Small intestine (tissue), 16 donors: ENCODE measurements at places on chromosomes 12 and 14.

DNA sequence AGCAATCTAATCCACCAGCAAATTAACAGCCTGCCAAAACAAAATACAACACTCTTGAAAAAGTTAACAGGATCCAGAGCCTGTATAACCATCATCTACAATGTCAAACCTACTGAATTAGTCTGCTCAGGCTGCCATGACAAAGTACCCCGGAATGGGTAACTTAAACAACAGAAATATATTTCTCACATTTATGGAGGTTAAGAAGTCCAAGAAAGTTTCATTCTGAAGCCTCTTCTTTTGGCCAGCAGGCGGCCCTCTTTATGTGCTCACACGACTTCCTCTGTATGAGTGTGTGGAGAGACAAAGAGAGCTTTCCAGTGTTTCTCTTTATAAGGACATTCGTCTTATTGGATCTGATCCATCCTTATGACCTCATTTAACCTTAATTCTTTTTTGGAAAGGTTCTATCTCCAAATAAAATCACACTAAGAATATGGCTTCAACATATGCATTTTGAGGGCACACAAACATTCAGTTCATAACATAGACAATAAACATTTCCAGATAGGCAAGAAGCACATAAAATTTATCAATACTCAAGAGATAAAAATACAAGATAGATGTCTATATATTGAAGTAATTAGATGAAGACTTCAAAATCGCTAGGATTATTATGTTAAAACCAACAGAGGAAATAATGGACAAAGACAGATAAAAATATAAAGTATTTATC lies 5.9 kb upstream of the RERG start:
- peak; percentile 37 for DNase-seq

GRCh38 chr12:22899184-22899583 lies 274.2 kb downstream of the ETNK1 start:
- no peak for DNase-seq

DNA sequence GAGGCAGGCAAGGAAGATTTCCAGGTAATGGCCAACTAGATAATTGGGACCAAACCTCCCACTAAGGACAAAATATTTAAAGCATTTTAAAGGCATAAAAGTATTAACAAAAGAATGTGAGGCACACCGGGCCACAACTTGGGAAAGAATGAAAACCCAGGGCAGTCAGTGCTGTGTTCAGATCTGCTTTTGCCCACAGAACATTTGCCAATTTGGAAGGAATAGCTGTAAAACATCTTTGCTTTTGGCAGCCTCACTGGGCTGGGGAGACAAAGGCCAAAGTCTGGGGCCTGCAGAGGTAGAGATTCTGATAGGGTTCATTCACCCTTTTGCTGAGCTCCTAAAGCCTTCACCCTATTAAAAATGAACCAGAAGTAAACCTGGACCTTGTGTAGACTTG lies 82.3 kb downstream of the SYNE3 start:
- DNase-seq, result no peak

GRCh38 chr14:32350020-32350419 lies 20.9 kb downstream of the AKAP6 start:
- no peak for DNase-seq

DNA sequence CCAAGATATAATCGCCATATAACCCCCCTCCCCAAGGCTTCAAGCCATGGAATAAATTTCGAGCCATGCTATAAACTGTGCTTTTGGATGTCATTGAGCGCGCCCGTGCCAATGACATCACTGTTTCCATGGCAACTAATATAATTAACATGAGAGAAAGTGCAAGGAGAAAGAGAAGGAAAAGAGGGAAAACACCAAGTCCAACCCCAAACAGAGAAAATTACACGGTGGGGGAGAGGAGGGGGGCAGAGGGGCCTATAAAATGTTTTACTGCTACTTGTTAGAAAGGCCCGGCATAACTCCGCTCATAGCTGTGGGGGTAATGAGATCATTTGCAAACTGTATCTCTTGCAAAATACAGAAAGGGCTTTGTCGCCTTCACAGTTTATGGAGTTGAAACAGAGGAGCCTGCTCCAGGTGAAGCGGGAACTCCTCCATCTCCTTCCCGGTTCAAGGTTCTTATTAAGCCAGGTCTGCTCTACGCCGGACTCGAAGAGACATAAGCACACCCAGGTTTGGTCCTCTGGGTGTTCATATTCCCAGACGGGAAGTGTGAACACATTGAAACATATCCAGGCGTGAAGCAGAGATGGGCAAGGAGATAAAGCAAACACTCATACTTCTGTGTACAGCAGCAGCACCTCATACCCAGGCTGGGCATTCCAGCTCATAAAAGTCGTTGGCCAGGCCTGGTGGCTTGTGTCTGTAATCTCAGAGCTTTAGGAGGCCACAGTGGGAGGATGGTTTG lies 99.1 kb upstream of the MAP1LC3B2 start:
- peak; percentile 68 for DNase-seq

GRCh38 chr14:86707071-86707470 lies 1177.1 kb downstream of the FLRT2 start:
- DNase-seq, result no peak

DNA sequence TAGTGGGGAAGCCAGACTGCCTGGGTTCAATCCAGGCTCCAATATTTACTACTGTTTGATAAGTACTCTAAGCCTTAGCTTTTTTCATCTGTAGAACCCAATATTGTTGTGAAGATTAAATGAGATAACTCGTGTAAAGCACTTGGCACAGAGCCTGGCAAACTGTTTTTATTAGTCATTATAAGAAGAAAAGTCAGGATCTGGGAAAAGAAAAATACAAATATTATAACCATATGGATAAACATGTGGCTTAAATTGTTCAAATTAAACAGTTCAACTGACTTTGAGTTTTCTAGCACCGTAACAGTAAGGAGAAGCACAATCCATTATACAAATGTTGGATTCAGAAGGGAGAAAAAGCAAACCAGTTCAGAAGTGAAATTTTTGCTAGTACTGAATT lies 22.0 kb upstream of the CDK17 start:
- DNase-seq, result no peak

- DNase-seq, result no peak
Observed at GRCh38 chr14:73924337-73924736, 25.6 kb downstream of the FAM161B start.

DNA sequence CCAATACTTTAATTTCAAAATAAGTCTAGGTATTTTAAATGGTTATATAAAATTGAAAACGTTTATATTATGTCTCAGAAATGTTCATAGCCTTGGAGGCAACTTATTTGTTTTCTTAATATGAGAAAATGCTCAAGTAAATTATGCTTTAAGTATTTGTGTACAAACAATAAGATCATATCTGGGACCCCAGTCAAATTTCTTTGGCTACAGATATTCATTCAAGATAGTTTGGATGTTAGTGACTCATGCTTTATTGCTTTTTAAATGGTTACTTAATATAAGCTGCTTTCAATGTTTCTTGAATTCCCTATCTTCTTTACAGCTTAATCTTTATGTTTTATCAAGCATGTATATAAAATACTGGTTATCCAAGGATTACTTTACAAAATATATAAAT lies 291.3 kb downstream of the KCNC2 start:
- no peak for DNase-seq

GRCh38 chr12:62530596-62530995 lies 64.0 kb downstream of the MON2 start:
- DNase-seq, result no peak

DNA sequence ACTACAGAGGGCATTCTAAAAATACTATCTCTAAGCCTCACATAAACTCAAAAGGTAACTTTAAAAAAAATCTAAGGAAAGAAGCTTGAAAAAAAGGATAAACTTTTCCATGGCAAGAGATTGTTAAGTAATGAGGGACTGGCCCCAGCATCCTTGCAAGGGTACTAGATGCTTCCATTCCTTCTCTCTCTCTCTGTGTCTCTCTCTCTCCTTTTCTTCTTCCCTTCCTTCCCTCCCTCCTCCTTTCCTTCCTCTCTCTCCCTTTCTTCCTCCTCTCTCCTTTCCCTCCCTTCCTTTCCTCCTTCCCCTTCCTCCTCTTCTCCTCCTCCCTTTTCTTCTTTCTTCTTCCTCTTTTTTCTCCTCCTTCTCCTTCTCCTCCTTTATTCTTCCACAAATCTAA lies 23.8 kb downstream of the CNTN1 start:
- DNase-seq, result no peak

- DNase-seq, result no peak
Observed at GRCh38 chr12:16573398-16574077, 32.4 kb downstream of the LMO3 start.

GRCh38 chr12:14167005-14167628 lies 185.7 kb upstream of the GRIN2B start:
- DNase-seq, result peak; percentile 56

DNA sequence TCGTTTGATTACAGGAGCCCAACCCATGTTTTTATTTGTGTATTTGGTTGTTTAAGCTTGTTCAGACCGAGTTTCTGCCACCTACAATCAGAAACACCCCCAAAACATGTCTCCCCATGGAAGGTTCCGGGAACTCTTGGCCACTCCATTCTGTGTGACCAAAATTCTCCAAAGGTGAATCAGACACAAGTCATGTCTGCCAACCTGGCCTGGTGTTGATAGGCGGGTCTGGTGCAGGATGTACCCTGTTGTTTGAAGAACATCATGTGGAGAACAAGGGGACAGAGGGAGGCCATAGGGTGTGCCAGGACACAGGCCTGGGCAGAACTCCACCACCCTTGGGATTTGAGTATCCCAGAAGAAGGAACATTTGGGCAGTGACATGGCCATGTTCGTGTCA lies 147.1 kb upstream of the MYL2 start:
- no peak for DNase-seq

DNA sequence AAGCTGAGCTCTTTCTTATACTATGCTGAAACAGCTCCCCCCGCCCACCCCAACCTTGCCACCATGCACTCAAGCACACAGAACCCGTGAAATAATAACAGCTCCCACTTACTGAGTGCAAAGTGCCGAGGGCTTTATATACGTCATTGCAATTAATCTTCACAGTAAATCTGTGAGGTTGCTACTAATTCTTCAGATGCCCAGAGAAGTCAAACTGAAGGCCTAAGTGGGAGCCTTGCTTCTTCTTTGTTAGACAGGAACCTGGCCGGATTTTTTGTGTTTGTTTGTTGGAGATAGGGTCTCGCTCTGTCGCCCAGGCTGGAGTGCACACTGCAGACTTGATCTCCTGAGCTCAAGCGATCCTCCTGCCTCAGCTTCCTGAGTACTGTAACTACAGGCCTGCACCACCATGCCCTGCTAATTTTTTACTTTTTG lies 34.0 kb downstream of the VCPKMT start:
- DNase-seq, result no peak

GRCh38 chr12:32589165-32589865 lies 89.8 kb upstream of the DNM1L start:
- no peak for DNase-seq

DNA sequence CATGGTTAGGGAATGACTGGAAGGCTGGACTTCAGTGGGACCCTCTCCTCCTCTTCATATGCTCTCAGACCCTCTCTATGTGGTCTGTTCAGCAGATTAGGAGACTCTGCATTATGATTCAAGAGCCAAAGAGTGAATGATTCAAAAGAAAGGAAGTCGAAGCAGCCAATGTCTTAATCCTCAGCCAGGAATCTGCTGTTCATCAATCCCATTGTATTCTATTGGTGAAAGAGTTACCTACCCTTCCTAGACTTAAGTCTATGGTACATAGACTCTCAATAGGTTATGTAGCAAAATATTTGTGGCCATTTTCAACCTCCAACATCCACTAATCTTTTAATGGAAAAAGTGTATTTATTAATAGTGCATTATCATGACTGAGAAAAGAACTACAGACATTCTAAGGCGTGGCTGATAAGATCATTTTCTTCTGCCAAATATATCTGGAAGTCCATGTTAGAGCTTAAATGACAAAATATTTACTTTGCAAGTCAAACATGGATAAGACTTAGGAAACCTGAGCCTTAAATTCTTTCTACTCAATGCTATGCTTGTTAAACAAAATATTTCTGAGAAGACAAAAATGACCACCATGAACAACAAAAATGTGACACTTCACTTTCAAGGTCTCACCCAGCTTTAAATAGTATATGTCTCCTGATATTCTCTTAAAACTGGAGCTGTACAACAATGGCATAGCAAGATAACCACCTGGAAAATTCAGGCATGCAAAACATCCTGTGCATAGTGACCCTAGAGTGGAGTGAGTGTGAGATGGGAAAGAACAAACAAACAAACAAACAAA lies 1100.6 kb downstream of the GALC start:
- DNase-seq, result no peak

GRCh38 chr14:28242895-28243294 lies 523.7 kb upstream of the FOXG1 start:
- DNase-seq, result no peak

DNA sequence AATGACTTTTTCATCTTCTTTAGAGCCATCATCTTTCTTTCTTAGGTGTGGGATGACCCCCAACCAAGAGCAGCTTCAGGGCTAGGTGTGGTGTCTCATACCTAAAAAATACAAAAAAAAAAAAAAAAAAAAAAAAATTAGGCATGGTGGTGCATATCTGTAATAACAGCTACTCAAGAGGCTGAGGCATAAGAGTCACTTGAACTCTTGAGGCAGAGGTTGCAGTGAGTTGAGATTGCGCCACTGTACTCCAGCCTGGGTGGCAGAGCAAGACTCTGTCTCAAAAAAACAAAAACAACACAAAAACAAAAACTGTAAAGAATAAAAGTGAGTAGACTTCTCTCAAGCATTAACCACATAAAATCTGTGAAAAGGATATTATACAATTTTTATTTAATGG lies 8.0 kb upstream of the ATF7IP start:
- DNase-seq, result no peak

DNA sequence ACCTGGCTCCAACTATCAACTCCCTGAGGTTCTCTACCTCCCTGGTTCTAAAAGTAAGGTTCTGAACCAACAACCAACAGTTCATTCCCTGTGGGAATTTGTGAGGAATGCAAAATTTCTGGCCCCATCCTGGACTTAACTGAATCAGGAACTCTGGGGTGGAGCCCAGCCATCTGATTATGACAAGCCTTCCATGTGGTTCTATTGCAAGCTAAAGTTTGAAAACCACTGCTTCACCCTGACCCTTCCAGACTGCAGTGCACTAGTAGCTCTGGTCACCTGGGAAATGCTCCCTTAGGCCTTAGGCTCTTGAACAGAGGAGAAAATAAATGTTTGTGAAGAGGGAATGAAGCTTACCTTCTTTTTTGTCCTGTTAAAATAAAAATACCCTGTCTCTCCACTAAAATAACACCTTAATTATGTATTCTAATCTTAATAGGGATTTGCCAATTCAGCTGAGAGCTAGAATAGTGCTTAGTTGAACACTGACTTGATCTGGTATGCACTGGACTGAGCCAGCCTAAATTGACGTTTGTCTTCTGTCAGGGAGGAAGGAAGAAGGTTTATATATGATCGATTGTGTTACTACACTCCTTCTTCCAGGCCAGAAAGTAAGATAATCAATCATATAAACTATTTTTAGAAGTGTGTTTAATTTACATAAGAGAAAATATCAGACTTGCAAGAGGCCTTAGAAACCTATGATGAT lies 39.1 kb upstream of the DDHD1 start:
- DNase-seq, result no peak

- DNase-seq, result no peak
Observed at GRCh38 chr12:94725375-94726168, 75.2 kb upstream of the TMCC3 start.

DNA sequence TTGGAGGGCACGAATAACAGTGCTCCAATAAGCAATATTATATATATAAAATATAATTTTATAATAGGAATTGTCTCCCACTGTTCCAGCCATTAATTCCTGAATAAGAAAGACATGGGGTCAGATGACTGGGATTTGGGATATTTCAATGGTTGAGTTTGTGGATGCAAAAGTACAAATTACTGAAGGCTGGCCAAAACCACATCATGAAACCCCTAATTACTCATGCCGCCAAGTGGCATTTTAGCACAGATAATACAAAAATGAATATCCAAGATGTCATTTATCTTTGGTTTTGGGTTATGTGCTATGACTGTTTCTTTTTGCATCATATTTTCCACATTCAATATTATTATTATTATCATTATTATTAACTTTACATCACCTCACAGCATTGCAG lies 261.4 kb upstream of the TBX3 start:
- no peak for DNase-seq
